Thoracic aorta (tissue), 2 donors: ENCODE measurements at places on chromosomes 2 and 18. TPM values are rescaled to one million over a fixed set of nuclear protein-coding genes. Genes with fewer than 3 reads are reported as not detected.

DNA sequence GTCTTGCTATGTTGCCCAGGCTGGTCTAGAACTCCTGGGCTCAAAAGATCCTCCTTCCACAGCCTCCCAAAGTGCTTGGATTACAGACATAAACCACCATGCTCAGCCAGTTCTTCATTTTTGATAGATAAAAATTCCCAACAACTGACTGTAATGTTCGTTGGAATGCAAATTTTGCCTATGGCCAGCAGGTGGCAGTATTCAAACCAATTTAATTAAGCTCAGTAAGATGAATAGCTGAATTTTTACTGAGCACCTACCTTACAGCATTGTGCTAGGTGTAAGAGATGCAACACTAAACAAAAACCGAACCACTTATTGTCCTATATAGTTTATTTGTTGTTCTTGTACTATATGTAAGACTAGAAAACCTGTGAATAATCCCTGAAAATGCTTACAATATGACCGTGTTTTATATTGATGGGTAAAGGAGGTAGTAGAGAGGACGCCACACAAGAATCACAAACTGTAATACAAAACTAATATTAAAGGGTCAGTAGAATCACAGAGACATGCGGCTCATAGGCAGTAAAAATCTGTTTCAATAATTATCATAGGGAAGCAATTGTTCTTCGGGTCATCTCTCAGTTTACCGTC lies 8.2 kb upstream of the TMEM182 start:
- no peak for DNase-seq

The UGT1A5 gene
- not detected for total RNA-seq

DNA sequence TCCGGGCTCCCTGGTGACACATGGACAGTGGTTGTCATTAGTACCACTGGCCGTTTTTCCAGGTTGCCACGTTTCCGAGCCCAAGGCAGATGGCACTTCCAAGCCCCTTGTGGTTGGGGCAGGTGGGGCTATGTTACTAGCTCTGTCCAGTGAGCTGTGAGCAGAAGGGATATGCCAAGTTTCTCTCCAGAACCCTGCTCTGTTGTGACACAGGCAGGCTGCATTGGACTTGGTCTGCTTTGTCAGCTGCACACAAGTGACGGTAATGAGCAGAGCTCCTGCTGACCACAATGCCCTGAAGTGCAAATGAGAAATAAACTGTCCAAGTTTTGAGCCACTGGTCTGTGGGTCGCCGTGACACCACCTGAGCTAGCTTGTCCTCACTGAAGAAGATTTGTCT lies 118.8 kb downstream of the GYPC start:
- DNase-seq, result no peak

The C2orf78 gene
- not detected for total RNA-seq

The RASGRP3 gene
- total RNA-seq, result 22.1 TPM

- DNase-seq, result no peak
Observed at GRCh38 chr2:74843899-74844298, 10.0 kb downstream of the HK2 start.

DNA sequence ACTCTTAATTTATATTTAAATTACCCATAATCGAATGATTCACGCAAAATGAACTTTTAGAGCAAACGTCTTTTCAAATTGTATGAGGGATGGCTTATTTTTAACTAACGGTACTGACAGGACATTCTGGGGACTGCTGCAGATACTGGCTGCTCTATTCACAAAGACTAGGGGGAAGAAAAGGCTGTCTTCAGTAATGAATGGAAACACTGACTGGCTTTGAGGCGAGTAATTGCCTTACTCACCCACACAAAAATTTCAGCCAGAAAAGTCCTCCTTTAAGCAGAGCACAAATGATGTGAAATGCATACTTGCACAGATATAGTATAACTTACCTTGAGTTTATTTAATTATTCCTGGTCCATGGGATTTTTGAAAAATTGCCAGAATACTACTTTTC lies 852.6 kb downstream of the DPP10 start:
- no peak for DNase-seq

- no peak for DNase-seq
Observed at GRCh38 chr2:231308631-231309428, 86.7 kb upstream of the B3GNT7 start.

The IL18R1 gene
- total RNA-seq, result 22.2 TPM

- DNase-seq, result no peak
Observed at GRCh38 chr2:60370814-60371213, 182.6 kb downstream of the BCL11A start.

DNA sequence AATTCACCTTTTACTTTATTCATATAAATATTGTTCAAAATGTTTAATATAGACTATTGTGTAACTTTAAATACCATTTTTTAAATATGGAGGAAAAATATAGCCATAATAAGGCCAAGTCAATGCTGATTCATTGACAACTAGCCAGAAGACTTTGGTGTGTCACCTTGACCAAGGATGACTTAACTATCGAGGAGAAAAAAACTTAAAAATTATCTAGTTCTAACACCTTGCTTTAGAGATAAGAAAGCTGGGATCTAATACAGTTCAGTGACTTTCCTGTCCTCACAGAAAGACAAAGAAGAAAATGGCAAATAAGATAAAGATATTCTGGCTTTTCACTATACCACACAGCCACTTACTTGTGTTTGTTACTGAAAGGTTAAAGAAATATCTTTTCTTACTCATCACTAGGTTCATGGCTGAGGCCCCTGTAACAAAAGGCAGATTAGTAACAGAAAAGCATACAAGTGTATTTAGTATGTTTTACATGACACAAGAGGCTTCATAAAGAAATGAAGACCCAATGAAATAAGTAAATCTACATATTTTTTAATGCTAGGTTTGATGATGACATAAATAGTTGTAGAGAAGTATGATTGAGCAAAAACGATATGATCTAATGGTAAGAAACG lies 65.9 kb upstream of the LRRTM1 start:
- DNase-seq, result no peak

The MAPK4 gene
- total RNA-seq, result 4.0 TPM

The DNAJB2 gene
- total RNA-seq, result 56.9 TPM

The GALNT14 gene
- not detected for total RNA-seq

DNA sequence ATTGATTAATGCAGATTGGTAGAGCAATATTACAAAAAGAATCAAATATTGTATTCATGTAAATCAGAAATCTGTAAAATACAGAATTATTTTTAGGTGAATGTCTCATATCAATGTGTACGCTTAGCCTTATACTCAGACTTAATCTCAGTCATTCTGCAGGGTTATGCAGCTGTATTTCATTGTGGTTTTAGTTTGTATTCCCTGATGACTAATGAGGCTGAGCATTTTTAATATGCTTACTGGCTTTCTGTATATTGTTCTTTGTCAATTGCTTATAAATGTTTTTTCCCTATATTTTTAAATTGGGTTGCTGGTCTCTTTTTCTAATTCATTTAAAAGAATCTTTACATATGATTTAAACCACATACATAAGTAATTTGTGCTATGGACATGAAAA lies 50.1 kb downstream of the CDH19 start:
- DNase-seq, result no peak

DNA sequence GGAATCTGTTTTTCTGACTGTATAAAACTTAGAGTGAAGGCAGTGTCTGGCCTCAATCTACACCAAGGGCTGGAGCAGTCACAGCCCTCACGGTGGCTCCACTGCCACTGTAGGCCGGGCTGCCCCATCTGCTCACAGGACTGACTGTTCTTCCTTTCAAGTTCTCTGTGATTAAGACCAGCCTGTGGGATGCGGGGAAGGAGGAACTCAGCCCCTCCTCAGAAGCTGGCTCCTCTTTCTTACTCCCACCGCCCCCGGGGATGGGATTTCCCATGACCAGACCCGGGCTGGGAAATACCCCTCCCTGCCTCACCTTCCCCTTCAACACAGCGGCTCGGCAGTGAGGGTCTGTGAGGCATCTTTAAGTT lies 106.0 kb downstream of the COPS8 start:
- DNase-seq, result no peak

GRCh38 chr18:53625997-53626599 lies 598.4 kb downstream of the MBD2 start:
- no peak for DNase-seq

The MAP3K19 gene
- not detected for total RNA-seq

The TMEM178A gene
- total RNA-seq, result 5.4 TPM

The FBLN7 gene
- 15.6 TPM for total RNA-seq

The FHOD3 gene
- total RNA-seq, result 19.8 TPM

The RAB27B gene
- total RNA-seq, result 0.95 TPM

- DNase-seq, result no peak
Observed at GRCh38 chr2:56107502-56108220, 76.1 kb upstream of the CCDC85A start.

The ALPI gene
- total RNA-seq, result not detected

DNA sequence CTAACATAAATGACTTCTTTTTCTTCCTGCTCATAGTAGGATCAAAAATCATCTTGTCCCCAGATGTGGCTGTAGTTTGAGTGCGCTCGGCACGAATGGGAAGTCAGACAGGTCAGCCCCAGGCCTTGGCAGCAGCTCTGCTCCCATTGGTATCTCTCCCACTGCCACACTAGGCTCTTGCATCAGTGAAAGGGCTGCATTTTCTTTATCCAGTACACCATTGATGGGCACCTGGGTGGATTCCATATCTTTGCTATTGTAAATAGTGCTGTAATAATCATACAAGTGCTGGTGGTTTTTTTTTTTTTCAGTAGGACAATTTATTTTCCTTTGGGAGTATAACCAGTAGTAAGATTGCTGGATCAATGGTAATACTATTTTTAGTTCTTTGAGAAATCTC lies 865.5 kb downstream of the CCDC85A start:
- no peak for DNase-seq

The TLX2 gene
- total RNA-seq, result not detected

DNA sequence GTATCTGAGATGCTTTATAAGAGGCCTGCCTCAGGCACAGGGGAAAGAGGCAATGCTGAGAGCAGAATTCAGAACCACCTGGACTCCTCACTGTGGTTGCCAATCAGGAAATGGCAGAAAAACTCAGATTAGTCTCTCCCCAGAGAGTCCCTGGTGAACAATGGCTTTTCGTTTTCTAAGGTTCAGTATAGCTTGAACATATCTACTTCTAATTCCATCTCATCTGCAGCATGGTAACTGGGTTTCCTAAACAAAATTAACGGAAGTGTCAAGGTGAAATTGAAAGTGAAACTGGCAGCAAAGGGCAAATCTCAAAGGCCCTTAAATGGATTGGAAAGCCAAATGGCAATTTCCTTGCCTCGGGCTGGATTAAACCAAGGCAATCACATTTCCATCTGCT lies 480.2 kb upstream of the ACVR2A start:
- no peak for DNase-seq

The RGPD8 gene
- 30.3 TPM for total RNA-seq

DNA sequence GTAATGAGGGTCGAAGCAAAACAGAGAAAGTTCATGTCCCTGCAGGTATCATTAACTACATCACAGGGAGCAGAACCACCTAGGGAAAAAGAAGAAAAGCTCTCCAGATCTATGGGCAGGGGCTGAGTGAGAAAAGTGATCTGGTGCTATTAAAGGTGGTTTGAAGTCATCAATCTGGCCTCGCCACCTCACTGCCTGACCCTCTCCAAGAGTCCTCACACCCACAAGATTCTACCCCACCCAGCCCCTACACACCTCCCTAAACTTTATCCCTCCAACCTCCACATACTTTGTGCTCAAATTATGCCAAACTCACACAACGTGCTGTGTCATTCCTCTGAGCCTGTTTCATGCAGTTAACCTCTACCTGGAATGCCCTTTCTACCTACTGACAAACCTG lies 2.2 kb downstream of the GALNT14 start:
- no peak for DNase-seq

DNA sequence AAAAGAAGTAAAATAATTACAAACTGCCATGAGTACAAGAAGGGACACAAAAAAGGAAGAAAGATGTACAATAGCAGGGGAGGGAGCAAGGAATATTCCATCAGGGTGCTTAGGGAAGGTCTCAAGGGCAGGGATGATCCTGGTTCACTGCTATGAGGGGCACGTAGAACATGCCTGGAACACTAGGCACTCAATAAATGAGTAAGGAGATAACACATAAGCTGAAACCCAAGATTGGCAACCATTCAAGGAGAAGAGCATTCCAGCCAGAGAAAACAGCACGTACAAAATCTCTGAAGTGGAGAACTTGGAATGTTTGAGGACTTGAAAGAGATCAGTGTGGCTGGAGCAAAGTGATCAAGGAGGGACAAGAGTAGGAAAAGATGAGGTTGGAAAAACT lies 103.2 kb downstream of the FAM161A start:
- no peak for DNase-seq

GRCh38 chr2:127594116-127594591 lies 51.8 kb upstream of the GPR17 start:
- DNase-seq, result no peak

The GKN1 gene
- total RNA-seq, result 20.7 TPM

DNA sequence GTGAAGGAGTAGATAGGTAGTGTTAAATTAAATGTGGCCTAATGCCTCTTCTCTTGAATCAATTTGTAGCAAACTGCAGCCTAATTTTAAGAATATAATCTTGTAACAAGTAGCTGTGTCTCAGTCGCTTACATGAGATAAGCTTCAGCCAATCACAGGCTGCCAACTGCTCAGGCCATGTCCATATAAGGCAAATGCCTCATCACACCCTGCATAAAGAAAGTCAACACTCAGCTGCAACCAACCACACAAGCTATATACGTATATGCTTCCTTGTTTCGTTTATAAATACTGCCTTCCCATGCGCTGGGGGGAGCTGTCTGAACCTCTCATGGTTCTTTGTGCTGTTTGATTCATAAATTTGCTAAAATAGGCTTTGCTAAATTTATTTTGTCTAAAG lies 476.3 kb downstream of the TRIB2 start:
- no peak for DNase-seq
